Pons (tissue), 1 donor: ENCODE measurements at places on chromosomes 7 and 10.

- peak; percentile 30 for DNase-seq
These were observed 250.9 kb downstream of the PTEN start for GRCh38 chr10:88114368-88114767.

DNA sequence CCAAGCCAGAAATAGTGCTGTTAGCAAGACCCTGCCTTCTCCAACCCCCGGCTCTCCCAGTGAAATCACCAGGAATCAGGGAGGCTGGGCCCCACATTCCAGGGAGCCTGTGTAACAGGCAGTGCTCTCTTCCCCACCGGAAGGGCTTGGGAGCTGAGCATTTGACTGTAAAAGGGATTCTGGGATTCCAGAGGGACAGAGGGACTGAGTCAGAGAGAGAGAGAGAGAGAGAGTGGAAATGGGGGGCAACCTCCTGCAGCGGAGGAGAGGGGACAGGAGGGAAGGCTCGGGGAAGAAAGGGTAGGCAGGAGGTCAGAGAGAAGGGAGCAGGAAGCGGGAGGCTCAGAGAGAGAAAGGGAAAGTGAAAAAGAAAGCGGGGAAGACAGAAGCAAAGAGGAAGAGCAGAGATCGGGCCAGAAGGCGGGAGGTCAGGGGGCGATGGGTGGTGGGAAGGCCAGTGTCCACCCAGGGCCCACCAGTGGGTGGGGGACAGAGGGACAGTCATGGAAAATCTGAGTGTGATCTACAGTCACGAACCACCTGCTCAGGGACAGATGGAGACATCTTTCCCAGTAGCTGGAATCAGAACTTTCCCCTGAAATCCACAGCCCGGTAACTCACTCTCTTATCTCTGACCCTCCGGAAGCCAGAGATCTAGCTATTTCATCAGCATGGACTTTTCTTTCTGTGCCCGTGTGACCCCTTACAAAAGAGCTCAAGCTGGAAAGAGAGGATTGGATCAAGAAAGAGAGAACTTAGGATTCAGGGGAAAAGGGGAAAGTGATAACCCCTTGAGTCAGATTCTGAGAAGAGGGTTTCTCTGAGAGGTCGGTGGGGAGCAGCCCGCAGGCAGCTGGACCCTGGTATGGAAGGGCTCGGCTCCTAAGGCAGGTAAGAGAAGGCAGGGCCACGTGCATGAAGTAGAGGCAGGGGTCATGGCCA is 4.6 kb upstream of the SERPINE1 start:
- DNase-seq: peak; percentile 14

DNA sequence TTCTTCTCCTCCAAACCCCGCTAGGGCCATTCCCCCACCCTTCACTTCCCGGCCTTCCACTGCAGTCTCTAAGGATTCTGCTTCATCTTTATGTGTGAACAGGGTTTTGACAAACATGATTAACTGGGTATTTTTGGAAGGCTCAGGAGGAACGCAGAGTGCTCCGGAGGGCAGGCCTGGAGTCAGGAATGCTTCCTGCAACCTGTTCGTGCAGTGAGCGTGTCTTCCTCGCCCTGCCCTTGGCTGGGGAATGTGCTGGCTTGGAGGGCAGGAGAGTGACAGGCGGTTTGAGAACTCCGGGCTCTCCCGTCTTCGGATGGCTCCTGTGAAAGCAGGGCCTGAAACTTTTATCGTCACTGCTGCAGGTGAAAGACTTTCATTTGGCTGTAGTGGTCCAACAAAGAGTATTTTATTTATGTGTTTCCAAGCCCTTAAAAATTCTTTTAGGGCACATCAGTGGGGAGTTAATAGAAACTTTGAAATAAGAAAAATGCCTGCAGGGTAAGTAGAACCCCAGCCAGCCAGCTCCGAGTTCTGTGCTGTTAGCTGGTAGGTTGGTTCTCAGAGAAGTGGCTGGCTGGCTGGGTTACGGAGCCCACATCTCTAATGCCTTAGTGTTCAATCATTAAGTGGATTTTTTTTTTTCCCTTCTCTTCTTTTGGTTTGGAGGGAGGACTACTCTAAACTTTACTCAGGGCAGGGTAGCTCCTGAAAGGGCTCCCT is 51.0 kb downstream of the TCF7L2 start:
- no peak for DNase-seq

DNA sequence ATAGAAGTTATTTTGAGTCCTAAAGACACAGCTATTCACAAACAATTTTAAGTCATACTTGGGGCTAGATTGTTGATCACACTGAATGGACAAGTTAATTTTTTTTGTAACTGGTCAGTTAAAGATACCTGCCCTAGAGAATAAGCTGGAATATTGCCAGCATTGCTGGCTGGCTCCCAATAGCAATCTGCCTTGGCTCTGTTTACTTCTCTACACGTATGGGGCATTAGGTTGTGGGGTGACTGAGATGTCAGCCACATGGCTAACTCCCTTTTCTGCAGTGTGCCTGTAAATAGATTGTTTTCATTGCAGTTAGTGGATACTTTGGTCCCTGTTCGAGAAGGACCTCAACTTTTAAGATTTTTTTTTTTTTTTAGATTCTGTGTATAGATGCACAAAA is 128.2 kb downstream of the SEMA3E start:
- DNase-seq: no peak

- DNase-seq: no peak
These were observed 21.8 kb upstream of the DUSP5 start for GRCh38 chr10:110475722-110476515.

- DNase-seq: no peak
These were observed 87.9 kb upstream of the PTER start for GRCh38 chr10:16348891-16349290.

DNA sequence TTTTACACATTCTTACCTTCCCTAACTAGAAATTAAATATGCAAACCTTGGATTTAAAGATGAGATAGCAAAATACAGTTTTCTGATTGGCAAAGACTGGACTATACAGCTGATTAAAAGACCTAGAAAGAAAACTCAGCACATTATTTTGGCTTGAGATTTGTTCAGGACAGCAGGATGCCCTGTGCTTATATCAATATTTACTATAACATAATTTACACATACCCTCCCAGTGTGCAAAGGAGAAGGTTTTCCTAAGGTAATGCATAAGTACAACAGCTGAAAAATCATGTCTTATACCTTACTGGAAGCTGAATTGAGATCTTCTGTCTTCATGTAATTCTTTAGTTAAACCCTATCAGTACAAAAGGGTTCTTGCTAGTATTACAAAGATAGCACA is 458.6 kb downstream of the PARD3 start:
- DNase-seq: no peak

DNA sequence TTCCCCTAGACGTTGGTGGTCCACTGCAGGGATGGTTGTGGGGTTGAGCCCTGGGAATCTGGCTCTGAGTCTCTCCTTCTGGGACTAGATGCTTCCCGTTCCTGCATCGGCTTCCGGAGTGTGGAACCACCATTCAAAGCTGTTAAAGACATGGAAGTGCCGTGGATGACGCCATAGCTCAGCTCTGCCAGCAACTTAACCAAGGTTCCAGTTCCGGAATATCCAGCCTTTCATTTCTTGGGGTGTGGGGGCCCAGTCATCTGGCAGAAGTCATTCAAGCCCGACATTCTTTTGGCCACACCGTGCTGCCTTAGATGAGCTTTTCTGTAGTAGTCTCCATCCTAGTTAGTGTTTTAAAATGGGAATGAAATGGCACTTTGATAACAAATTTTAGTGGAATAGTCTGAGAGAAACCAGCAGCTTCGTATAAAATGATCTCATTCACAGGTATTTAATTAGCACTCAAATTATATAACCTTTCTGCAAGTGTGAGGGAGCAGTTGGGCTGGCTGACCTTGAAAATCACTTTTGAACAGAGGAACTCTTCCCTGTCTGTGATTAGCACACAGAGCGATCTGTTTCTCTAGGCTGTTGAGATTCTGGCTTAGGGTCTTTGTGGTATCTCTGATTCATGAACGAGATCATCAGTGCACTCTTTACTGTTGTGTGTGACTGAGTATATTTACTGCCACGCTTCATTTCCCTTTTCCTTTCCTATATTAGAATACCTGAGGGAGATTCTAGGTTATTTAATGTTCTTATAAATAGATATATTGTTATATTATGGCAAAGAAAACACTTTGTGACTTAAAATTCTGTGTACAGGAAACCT is 19.9 kb downstream of the LMTK2 start:
- no peak for DNase-seq

- DNase-seq: no peak
These were observed 137.4 kb downstream of the ZNF438 start for GRCh38 chr10:30894221-30894620.

GRCh38 chr7:84700563-84701370 is 486.1 kb downstream of the SEMA3D start:
- DNase-seq: no peak

GRCh38 chr7:56493704-56494450 is 377.7 kb upstream of the NUPR2 start:
- DNase-seq: no peak

GRCh38 chr10:72697716-72698115 is 5.8 kb downstream of the MCU start:
- no peak for DNase-seq

GRCh38 chr7:27652518-27652917 is 10.2 kb downstream of the HIBADH start:
- DNase-seq: no peak

GRCh38 chr7:83876593-83876992 is 227.7 kb upstream of the SEMA3E start:
- no peak for DNase-seq

GRCh38 chr10:11533328-11533781 is 78.1 kb downstream of the USP6NL start:
- DNase-seq: no peak

DNA sequence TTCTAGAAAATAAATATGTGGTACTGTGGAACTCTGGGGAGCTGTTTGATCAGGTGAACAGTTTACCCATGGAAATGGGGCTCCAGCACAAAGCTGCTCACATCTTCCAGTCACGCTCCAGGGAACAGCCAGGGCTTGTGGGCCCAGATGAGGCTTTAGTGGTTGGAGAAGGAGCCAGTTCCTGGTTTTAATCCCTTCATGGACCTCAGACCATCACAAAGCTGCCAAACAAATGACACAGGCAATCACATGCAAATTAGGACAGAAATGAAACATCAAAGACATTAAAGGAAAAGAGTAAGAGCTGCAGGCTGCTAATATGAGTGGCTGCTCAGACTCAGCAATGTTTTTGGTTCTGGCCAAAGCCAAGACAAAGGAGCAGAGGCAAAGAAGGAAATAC is 2.2 kb upstream of the ATP6V0E2 start:
- no peak for DNase-seq

DNA sequence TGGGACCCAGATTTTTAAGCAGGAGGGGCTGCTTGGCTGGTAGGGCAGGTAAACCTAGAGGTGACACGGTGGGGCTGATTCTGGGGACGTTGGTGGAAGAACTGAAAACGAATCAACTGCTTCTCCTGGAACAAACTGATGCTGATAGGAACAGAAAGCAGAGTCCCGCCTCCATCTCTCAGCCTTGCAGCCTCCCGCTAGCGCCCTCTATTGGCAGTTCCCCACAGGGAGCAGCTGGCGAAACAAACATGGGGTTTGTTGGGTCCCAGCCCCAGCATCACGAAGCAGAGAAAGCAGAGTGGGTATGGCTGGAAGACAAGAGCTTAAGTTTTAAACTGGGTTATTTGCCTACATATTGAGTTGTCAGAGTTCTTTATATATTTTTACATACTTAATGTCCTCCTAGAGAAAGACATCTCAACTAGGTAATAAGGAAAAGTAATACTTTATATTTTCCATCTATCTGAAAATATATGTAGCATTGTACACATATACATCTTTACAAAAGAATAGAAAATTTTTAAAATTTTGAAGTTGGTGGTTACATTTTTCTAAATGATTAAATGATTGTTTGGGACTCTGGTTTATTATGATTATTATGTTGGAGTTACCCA is 42.3 kb upstream of the FOXI2 start:
- no peak for DNase-seq
